ENCODE measurements at places on chromosomes 3 and 15.

- no peak overlapping the region for H3K4me3 ChIP-seq
- no peaks in the 10 kb centered on the region for H3K36me3 ChIP-seq
- H3K4me1 ChIP-seq, result peaks cover 23% of the 10 kb centered on the region
- peaks cover 6% of the 10 kb centered on the region for H3K27me3 ChIP-seq
- no peak for DNase-seq
- H3K27ac ChIP-seq, result no peak overlapping the region
Measured at GRCh38 chr3:186823386-186823785, 17.1 kb upstream of the RFC4 start.

DNA sequence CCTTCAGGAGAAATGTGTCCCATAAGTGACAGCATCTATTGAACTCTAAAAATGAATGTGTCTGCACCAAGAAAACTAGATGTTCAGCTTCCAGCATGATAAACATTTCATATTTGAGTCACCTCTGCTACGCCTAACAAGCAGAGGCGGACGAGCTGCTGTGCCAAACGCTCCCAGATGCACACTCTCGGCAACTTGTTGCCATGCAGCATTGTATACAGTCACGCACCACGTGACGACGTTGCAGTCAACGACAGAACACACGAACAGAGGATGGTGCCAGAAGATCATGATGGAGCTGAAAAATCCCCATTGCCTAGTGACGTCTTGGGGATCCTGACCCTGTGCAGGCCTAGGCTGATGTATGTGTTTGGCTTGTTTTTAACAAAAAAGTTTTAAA lies 137.5 kb downstream of the XXYLT1 start:
- H3K27me3 ChIP-seq, result no peaks in the 10 kb centered on the region
- no peaks in the 10 kb centered on the region for H3K36me3 ChIP-seq
- H3K4me3 ChIP-seq, result no peak overlapping the region
- DNase-seq, result peak; percentile 50
- H3K27ac ChIP-seq, result peak overlapping the region; percentile 37
- H3K4me1 ChIP-seq, result peaks cover 36% of the 10 kb centered on the region

DNA sequence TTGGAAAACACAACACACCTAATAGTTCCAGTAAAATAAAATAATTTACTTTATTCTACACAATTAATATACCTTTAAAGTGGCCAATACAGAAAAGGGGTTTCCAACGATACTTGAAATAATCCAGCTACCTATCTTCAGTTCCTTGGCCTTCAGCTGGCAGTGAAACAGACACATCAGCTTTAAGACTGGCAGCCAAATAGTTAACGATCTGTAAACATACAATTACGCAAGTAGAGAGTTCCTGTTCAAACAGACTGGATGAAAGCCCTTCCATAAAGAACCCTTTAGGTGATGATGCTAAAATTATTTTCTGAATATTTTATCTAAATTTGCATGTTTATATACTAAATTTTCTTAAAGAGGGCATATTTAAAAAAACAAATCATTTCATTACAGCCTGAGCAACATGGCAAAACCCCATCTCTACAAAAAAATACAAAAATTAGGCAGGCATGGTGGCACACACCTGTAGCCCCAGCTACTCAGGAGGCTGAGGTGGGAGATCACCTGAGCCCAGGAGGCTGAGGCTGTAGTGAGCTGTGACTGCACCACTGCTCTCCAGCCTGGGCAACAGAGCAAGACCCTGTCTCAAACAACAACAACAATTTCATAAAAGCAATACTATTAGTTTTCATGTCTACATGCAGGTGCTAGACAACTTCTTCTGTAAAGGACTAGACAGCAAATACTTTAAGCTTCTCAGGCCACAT lies 12.9 kb downstream of the DYNC1LI1 start:
- peaks cover 16% of the 10 kb centered on the region for H3K4me1 ChIP-seq
- no peaks in the 10 kb centered on the region for H3K27me3 ChIP-seq
- no peak for DNase-seq
- no peak overlapping the region for H3K4me3 ChIP-seq
- no peak overlapping the region for H3K27ac ChIP-seq
- H3K36me3 ChIP-seq, result no peaks in the 10 kb centered on the region

- no peaks in the 10 kb centered on the region for H3K36me3 ChIP-seq
- DNase-seq, result no peak
- peaks cover 23% of the 10 kb centered on the region for H3K4me1 ChIP-seq
- no peak overlapping the region for H3K4me3 ChIP-seq
- no peaks in the 10 kb centered on the region for H3K27me3 ChIP-seq
- H3K27ac ChIP-seq, result no peak overlapping the region
Measured at GRCh38 chr3:112000367-112000771, 1.6 kb downstream of the TAGLN3 start.

GRCh38 chr3:131543714-131544113 lies 40.9 kb upstream of the MRPL3 start:
- peaks cover 4% of the 10 kb centered on the region for H3K27me3 ChIP-seq
- no peak overlapping the region for H3K27ac ChIP-seq
- H3K4me3 ChIP-seq, result no peak overlapping the region
- no peaks in the 10 kb centered on the region for H3K4me1 ChIP-seq

DNA sequence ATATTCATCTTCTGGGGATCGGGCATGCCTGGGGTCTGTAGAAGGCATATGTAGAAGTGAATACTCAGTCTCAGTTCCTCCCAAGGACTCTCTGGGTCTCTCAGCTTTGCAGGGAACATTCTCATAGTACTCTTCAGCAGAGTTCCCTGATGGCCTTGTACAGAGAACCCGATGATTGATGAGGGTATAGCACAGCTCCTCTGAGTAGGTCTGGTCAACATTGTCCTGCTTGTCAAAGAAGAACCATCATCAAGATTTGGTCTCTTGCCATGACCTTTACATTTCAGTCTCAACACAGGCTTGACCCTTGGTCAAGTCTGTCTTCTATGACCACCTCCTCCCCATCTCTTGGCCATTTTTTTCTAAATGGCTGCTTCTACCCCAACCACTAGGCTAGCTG lies 9.5 kb downstream of the GCSAM start:
- H3K27ac ChIP-seq, result no peak overlapping the region
- H3K27me3 ChIP-seq, result no peaks in the 10 kb centered on the region
- H3K4me3 ChIP-seq, result no peak overlapping the region
- no peak for DNase-seq

DNA sequence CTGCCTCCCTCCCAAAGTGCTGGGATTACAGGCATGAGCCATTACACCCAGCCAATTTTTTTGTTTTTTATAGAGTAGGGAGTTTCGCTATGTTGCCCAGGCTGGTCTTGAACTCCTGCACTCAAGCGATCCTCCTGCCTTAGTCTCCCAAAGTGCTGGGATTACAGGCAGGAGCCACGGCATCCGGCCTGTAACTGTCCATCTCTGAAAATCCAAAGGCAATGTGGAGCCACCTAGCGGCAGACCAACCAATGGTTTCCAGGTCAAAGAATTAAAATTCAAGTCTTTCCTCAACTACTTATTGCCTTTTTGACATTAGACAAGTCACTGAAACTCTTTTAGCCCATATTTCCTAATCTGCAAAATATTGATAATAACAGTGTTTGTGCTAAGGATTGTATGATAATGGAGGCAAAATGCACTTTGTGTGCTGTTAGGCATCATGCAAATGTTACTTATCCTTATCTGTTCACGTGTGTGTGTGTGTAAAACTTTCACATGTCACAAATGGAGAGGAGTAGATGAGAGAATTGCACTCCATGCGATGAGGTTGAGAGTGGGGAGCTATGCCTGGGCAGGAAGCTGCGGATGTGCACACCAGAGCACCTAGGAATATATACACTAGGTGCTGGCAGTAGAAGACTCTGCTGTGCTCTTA lies 48.7 kb downstream of the COL8A1 start:
- H3K27me3 ChIP-seq, result no peaks in the 10 kb centered on the region
- no peak for DNase-seq
- no peaks in the 10 kb centered on the region for H3K4me1 ChIP-seq
- H3K27ac ChIP-seq, result no peak overlapping the region
- H3K36me3 ChIP-seq, result no peaks in the 10 kb centered on the region

DNA sequence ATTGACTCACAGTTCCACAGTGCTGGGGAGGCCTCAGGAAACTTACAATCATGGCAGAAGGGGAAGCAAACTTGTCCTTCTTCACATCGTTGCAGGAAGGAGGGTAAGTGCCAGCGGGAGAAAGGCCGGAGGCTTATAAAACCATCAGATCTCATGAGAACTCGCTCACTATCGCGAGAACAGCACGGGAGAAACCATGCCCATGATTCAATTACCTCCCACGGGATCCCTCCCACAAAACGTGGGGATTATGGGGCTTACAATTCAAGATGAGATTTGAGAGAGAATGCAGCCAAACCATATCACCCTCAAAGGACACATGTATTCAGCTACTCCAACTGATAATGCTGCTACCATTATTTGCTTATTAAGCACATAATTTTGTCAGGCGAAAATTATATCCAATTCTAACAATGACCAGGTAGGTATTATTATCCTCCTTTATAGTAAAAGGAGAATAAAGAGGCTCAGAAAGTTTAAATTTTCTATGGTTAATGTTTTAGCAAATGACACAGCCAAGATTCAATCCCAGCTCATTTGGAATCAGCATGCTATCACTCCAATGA lies 327.2 kb upstream of the CDIN1 start:
- H3K27me3 ChIP-seq, result no peaks in the 10 kb centered on the region
- DNase-seq, result no peak
- H3K4me1 ChIP-seq, result no peaks in the 10 kb centered on the region
- H3K36me3 ChIP-seq, result no peaks in the 10 kb centered on the region

DNA sequence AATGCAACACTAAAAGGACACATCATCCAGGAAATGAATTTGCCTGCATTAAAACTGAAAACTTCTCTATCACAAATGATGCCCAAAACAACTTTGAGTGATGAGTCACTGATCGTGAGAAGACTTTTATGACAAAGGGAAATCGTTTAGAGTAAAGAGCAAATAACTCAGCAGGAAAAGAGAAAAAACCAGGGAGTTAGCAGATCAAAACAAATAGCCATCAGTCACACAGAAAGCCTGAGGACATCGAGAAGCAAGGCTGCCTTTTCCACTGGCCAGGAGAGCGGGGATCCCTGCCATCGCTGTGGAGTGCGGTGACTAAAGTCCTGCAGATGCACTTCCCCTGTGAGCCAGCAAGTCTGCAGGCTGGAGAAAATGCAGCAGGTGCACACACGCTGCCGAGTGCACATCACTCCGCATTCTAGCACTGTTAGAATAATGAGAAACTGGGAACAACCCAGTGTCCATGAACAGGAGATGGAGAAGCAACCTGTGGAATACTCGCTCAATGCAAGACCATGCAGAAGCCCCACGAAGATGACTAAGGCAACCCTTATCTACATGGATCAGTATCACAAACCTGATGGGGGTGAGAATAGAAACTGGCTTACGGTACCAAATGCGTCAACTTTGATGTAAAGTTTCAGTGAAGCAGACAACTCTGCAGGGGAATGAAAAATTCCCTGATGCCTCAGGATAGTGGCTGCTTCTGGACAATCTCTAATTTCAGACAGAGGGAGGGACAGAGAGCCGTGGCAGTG lies 86.4 kb downstream of the NSMCE3 start:
- no peak for DNase-seq
- no peak overlapping the region for H3K4me3 ChIP-seq
- no peaks in the 10 kb centered on the region for H3K4me1 ChIP-seq
- H3K36me3 ChIP-seq, result no peaks in the 10 kb centered on the region
- no peaks in the 10 kb centered on the region for H3K27me3 ChIP-seq

- DNase-seq, result no peak
- H3K4me1 ChIP-seq, result no peaks in the 10 kb centered on the region
- no peaks in the 10 kb centered on the region for H3K27me3 ChIP-seq
- no peak overlapping the region for H3K4me3 ChIP-seq
Measured at GRCh38 chr3:171687064-171687463, 123.2 kb downstream of the PLD1 start.

- H3K36me3 ChIP-seq, result no peaks in the 10 kb centered on the region
- no peak overlapping the region for H3K4me3 ChIP-seq
- no peak overlapping the region for H3K27ac ChIP-seq
- no peaks in the 10 kb centered on the region for H3K4me1 ChIP-seq
- H3K27me3 ChIP-seq, result peaks cover 3% of the 10 kb centered on the region
- no peak for DNase-seq
Measured at GRCh38 chr3:38985581-38985980, 66.2 kb downstream of the SCN11A start.

- no peak for DNase-seq
- H3K4me1 ChIP-seq, result peaks cover 24% of the 10 kb centered on the region
- H3K27ac ChIP-seq, result no peak overlapping the region
- peak overlapping the region; percentile 96 for H3K4me3 ChIP-seq
- H3K27me3 ChIP-seq, result no peaks in the 10 kb centered on the region
- no peaks in the 10 kb centered on the region for H3K36me3 ChIP-seq
Measured at GRCh38 chr3:160757233-160758106, 1.4 kb downstream of the PPM1L start.

- H3K36me3 ChIP-seq, result no peaks in the 10 kb centered on the region
- no peak within 1 kb of the TSS for H3K4me3 ChIP-seq
- H3K27ac ChIP-seq, result no peak within 1 kb of the TSS
- H3K27me3 ChIP-seq, result no peaks in the 10 kb centered on the region
Measured at GRCh38 chr3:193554811-193555210, at the start of gene ATP13A4. ATP13A4 (minus strand) TSS chr3:193554895; CDS start chr3:193554799, 96 bp downstream.

DNA sequence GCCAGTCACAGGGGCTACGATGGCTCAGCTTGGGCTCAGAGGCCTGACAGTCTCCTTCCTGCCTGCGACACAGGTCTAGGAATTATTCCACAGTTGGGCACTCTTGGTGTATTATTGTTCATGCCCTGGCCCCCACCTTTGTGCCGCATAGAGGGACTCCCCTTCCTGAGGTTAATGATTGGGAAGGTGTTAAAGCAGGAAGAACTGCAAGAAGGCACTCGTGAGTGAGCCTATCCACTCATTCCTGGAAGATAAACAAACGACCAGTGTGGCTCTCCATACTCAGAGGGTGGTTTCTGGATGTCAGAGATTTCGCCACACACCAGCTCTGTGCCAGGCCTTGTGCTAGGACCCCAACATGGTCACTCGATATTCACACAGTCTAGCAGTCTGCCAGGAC lies 12.3 kb downstream of the LIPC start:
- no peaks in the 10 kb centered on the region for H3K27me3 ChIP-seq
- H3K36me3 ChIP-seq, result no peaks in the 10 kb centered on the region
- H3K4me3 ChIP-seq, result no peak overlapping the region

DNA sequence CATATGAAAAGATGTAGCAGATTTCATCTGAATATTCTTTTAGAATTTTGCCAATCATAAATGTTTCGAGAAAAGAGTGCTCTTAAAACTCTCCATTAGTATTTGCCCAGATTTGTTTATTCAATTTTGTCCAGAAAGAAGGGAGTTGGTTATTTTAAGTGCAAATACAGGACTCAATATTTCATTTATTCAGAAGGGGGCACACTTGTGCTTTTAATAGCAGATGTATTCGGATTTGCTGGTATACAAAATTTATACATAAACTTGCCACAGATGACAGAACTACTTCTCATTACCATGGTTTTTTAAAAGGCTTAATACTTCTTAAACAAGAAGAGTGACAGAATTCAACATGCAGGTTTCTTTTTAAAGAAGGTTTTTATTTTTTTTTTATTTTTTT lies 69.8 kb upstream of the GRM7 start:
- H3K27ac ChIP-seq, result no peak overlapping the region
- DNase-seq, result no peak
- H3K36me3 ChIP-seq, result no peaks in the 10 kb centered on the region
- no peaks in the 10 kb centered on the region for H3K27me3 ChIP-seq
- H3K4me1 ChIP-seq, result no peaks in the 10 kb centered on the region

DNA sequence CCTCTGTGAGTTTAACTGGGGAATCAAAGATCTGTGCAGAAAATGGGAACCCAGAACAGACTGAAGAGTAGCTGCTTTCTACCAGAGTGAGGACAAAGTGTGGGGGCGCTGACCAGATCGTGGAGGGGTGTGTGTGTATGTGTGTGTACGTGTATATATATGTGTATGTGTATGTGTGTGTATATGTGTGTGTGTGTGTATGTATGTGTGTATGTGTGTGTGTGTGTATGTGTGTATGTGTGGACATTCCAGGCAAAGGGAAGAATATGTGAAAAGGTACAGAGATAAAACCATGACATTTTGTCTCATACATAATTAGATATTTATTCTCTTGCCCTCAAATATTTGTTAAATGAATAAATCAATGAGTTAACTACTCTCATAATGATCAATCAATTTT lies 54.9 kb upstream of the DPPA4 start:
- no peak overlapping the region for H3K4me3 ChIP-seq
- no peak overlapping the region for H3K27ac ChIP-seq
- H3K36me3 ChIP-seq, result no peaks in the 10 kb centered on the region
- no peaks in the 10 kb centered on the region for H3K4me1 ChIP-seq

Data from CD4-positive, alpha-beta memory T cell (primary cell).